ENCODE measurements at places on chromosomes 5 and 9.

DNA sequence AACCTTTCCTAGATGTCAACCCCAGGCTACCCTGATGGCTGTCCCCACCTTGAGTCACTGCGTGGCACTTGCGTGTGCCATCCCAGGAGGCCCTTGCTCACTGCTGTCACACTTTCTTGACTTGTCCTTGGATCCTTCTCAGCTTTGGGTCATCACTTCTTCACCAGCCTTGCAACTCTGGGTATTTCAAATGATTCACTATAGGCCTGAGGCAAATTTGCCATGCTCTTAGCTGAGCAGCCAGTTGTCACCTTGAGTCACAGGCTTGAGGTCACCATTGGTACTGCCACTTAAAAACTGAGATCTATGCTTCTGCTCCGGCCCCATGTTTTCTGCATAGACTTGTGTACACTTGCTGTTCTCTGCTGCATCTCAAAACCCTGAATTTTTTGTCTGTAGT, 84.7 kb downstream of the BASP1 start:
- DNase-seq, result peak; percentile 21

DNA sequence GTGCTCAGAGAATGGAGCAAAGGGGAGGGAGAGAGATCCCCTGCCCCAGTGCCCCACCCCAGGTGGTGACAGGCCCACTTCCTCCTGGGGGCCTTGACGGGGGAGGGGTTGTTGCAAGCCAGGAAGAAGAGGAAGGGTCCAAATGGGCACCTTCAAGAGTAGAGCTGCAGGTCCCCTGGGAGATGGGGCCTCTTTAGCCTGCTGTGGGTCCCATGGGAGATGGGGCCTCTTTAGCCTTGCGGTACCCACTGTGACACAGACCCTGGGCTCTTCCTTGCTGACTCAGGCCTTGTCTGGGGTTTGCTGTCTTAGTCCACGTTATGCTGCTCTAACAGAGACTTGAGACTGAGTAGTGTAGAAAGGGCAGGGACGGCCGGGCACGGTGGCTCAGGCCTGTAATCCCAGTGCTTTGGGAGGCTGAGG, 9.6 kb upstream of the TOR4A start:
- no peak for DNase-seq

- DNase-seq, result no peak
These were observed 779.3 kb downstream of the CDH9 start for GRCh38 chr5:26259081-26259480.

DNA sequence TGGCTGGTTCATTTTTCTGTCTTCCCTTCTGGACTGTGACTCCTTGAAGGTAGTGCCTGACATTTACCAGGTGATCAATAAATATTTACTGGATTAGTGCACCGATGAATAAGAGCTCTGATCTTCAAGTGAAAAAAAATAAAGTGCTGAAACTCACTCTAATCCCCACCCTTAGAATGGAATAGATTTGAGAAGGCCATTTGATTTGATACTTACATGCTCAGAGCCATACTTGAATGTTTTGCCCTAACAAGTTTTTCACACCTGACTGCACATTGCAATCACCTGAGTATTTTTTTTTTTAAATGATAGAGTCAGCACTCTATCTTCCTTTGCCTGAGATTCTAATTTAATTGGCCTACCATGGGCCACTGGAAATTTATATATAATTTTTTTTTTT, 105.7 kb downstream of the LRRC70 start:
- DNase-seq, result no peak

DNA sequence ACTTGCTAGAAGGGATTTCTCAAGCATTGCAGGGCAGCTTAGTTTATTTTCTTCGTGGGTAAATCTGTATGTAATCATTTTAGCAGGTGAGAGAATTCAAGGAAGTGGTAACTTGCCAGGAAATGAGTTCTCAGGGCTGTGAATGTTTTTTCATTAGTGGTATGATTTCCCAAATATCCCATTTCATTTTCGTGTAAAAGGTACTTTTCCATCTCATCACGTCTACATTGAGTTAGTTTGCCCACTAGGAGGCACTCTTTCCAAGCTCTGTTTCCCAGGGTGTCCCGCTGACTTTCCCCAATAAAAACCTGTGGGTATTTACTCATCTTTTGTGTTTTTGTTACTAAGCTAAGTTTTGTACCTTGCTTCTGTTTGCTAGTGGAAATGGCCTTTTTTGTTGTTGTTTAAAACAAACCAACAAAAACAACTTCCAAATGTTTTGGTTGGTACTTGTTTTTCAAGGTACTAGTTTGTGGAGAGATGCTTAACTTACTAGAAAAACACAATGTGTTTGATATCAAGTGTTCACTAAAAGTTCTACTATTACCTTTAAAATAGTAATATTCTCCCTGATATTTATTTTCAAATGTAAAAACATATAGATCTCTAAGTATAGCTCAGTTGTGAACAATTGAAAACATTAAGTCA, 373.6 kb downstream of the ADGRV1 start:
- peak; percentile 48 for DNase-seq

GRCh38 chr5:444226-444625, 1.2 kb downstream of the EXOC3 start:
- no peak for DNase-seq

DNA sequence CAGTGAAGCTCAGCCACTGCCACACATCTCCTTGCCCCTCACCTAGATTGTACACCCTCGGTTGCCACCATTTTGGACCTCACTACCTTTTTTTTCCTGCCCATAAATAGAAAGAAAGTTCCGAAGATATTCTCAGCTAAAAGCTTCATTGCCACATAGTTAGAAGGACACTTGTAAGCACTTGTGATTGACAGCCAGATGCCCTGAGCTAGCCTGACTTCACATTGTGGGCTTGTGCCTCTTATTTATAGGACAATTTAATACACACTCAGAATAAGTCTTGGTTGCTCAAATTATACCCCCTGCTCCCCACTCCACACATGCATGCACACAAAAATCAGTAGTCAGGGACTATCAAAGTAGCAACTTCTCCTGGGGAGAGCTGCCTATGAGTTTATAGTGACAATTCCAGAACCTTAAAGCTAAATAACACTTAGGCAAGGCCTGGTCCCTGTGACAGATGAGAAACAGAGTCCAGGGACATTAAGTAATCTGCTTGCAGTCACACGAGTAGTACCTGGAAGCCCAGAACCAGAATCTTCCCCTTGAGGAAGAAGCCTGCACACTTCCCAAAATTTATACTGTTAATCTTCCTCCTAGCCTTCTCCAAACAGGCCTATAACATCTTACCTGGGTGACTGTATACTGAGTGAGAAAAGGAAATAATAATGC, 184.8 kb downstream of the BRINP1 start:
- no peak for DNase-seq

- no peak for DNase-seq
These were observed 20.7 kb downstream of the PLK2 start for GRCh38 chr5:58439094-58439644.

- DNase-seq, result peak; percentile 92
These were observed 126.8 kb upstream of the STC2 start for GRCh38 chr5:173454736-173455598.

GRCh38 chr9:34612788-34613390, 992 bp upstream of the RPP25L start:
- DNase-seq, result peak; percentile 87

- DNase-seq, result no peak
These were observed 30.2 kb downstream of the SLC46A2 start for GRCh38 chr9:112860451-112860850.

GRCh38 chr9:129267141-129267540, 89.1 kb upstream of the IER5L start:
- no peak for DNase-seq

DNA sequence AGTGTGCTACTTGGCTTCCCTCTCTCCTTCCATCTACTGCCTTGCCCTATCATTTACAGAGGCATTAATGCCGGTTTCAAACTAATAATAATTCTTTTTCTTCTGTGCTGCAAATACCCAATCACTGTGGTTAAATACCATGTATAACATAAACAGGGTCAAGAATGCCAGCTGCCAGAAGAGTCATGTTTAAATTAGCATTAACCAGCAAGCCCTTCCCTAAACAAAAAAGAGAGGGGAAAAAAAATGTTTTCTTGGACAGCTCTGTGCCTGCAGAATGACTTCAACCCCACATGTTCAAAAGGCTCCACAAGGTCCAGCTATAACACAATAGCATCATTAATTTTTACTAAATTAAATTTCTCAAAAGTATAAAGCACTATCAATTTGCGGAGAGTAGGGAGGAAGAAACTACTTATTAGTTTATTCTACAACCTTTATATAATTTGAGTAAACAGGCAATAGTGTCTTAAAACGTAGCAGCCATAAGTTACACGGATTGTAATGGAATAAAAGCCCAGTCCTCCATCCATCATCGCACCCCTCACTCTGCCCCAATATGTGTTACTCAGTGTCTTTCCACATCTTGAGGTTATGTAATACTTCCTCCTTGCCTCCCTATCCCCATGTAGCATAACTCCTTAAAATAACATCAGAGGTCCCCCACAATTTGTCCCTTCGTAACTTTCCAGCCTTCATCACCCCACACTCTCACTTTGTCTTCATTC, 3.9 kb downstream of the LPAR1 start:
- no peak for DNase-seq

GRCh38 chr9:114671605-114672004, 10.4 kb downstream of the TEX48 start:
- DNase-seq, result no peak

- peak; percentile 84 for DNase-seq
These were observed 481.7 kb downstream of the CDH10 start for GRCh38 chr5:24163091-24163490.

DNA sequence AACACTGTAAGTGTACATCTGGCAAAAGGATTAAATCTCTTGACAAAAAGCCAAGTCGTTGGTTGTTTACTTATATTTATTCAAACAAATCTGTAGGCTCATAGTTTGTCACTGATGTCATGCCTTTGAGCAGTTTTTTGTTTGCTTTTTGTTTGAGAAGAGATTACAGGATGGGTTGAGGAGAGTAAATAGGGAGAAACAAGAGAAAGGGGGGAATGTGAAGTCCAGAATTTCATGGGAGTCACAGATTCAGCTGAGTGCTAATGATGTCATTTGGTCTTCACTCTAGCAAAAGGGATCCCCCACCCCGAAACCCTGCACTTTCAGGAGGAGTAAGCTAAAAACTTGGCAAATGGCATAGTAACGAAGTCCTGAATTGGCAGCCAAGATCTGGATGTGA, 337.4 kb downstream of the GLIS3 start:
- no peak for DNase-seq

GRCh38 chr5:132725745-132726144, 11.6 kb downstream of the KIF3A start:
- DNase-seq, result no peak

GRCh38 chr5:98368141-98368540, 405.3 kb upstream of the RGMB start:
- no peak for DNase-seq

DNA sequence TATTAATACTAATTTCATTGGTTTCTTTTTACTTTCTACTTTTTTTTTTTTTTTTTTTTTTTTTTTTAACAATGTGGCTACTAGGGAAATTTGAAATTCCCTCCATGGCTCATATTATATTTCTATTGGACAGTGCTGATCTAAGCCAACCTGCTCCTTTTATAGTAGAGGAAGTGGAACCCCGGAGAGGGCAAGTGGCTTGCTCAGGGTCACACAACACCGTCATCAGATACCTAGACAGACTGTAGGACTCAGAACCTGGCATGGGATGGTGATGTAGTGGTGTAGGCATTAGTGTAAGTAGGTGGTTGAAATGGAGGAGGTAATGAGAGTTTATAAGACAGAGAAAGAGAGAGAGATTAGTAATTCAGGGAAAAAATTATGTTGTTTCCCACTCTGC, 10.8 kb downstream of the ZNF618 start:
- no peak for DNase-seq

- DNase-seq, result no peak
These were observed 24.1 kb downstream of the BICD2 start for GRCh38 chr9:92740446-92740961.

- no peak for DNase-seq
These were observed 344.3 kb downstream of the ZNF608 start for GRCh38 chr5:124402144-124402581.

DNA sequence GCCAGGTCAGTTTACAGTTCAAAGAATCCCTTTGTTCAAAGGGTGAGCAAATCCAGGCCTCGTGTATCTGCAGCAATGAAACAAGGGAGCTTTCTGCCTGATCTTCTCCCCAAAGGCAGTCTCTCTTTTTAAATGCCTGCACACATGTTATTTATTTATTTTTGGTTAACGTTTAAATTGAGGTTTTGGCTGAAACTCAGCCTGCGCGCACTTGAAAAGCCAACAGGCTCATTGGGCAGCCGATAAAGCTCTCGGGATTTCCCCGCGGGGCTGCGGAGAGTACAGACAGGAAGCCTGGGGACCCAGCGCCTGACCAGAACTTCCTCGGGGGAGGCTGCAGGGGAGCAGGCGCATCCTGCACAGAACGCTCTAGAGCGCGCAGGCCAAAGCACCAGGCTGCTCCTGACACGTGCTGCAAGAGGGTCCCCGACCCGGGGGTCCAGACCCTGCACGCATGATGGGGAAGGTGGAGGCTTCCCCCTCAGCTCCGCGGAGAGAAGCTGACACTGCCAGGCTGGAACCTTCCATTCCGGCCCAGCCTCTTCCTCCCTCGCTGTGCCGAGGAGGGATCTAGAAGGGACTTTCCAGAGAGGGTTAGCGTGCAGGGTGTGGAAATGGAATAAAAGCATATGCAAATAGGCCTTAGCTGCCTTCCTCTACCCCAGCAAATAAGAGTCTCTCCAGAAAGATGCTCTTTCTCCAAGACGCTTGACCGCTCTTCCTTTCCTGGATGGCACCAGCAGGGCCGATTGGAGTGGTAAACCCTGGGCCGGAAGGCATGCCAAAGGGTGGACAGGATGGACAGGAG, 46.1 kb downstream of the PTTG1 start:
- DNase-seq, result no peak

- DNase-seq, result no peak
These were observed 382.8 kb upstream of the ZNF608 start for GRCh38 chr5:125129151-125129806.

DNA sequence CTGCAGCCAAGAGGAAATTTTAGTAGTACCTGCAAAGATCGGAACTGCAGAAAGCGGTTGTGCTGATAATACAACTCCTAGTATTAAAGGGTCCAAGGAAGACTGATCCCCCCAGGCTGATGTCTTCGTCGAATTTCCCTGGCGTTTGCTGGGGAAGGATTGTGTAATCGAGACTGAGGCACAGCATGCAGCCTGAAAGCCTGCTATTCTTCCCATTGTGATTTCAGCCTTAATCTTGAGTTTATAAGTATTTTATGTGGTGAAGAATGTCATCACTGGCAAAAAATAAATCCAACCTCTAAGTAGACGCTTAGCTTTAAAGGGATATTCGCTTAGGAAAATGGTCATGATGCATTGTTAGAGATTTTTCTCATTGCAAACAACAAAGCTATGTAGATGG, 21.3 kb upstream of the LMX1B start:
- no peak for DNase-seq

DNA sequence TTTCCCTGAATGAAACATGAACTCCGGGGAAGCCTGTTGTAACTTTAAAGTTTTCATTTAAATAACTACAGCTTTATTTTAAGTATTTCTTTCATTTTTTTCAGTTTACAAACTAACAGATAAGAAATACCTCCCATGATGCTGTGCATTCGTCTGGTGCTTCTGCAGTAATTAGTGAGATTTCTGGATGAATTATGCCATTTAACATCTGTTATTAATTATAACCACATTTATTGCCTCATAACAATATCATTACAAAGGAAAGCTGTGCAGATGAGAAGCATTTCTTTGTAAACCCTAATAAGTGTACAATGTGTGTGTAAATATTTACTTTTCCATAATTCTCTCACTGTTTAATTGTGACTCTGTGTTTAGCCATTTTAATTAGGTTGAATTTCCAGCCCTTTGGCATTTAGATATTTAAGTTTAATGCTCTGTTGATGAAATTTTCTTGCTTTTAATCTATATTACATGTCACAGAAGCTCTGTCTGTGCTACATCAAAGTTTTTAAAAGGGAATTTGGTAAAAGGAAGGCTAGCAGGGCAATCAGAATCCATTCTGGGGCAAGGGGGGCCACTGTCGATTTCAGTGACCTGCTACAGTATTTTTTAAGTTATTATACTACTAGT, 418.0 kb downstream of the SPATA31D1 start:
- no peak for DNase-seq

All from RKO (cell line).